ENCODE measurements at places on chromosomes 5 and 9.

- peak; percentile 90 for DNase-seq
Observed at GRCh38 chr5:176619203-176619568, 9.2 kb upstream of the GPRIN1 start.

DNA sequence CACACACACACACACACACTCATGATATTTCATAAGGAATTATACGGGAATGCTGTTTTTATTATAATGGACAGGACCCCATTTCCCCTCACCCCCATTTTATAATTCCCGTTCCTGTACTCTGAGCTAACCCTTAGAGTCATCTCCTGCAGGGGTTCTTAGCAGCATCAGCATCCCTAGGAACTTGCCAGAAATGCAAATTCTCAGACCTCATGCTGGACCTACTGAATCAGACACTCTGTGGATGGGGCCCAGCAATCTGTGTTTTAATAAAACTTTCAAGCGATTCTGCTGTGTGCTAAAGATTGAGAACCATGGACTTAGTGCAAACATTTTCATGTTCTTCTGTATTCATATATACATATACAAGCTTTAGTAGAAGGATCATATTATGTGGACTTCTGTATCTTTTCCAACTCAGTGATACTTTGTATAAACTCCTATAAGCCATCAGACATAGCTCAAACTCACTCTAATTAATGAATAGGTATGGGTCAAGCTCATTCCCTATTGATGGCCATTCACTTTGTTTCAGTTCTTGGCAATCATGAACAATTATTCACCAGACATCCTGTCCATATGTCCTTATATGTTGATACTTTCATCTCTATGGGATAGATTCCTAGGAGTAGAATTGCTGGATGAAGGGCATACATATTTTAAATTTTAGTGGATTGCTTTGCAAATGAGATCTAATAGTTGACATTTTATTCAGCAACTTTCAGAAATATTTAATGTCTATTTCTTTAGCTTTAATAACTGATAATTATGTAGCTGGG lies 65.5 kb downstream of the ARHGEF28 start:
- DNase-seq = no peak

DNA sequence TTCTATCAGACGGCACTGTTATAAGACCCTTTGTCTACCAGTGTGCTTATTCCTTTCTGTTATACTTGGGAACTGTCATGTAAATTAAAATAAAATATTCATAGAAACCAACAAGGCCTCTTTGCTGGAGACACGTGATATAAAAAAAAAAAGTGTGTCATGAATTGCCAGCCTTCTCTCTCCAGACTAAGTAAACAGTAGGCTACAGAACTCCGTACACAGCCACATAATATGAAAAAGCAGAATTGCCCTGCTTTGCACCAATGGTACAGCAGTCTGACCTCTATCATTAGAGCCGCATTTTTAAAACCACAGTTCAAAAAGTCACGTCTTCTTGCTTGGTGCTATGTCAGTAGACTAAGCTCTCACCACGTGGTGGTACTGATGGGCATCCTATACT lies 231.3 kb downstream of the SEMA5A start:
- DNase-seq = no peak

DNA sequence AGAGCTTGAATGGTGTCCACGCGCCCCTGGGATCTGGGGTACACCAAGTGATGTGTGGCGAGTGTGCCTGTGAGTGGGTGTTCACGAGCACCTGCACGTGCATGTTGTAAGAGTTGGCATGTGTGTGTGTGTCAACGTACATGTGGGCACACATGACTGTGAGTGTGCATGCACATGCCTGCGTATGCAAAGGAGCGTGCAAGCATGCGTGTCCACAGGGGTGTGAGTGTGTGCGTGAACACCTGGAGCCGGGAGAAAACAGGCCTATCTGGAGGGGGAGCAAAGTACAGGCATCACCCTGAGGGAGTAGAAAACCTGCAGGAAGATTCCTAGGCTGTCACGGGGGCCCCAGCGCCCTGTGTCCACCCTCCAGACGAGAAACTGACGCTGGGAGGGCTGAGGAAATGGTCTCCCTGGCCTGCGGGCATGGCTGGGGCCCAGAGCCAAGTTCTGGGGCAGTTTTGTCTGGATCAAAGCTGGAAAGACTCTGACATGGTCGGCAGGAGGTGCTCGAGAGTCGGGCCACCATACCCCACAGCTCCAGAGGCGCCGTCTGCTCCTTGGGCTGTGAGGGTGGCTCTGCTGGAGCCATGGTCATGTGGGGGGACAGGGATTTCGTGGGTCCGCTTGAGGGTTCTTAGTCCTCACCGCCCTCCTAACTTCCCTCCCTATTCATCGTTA lies 31.8 kb downstream of the PTGES start:
- no peak for DNase-seq

GRCh38 chr9:116323012-116323411 lies 169.4 kb downstream of the PAPPA start:
- no peak for DNase-seq

DNA sequence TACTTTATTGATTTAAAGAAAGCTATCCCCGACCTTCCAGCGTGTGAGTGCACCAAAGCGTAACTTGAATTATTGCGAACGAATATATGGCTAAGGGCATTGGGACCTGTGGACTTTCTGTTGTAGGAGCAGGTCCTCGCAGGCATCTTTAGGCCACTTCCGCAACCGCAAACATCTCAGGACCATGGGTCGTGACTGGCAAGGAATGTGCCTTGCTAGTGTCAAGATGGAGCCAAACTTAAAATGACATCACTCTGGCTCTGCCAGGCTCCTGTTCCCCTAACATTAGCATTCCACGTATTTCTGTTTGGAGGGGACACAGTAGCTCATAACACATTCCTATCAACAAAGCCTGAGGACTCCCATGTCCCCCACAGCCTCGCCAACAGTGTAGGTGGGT lies 44.1 kb upstream of the OLFM1 start:
- DNase-seq = peak; percentile 1

DNA sequence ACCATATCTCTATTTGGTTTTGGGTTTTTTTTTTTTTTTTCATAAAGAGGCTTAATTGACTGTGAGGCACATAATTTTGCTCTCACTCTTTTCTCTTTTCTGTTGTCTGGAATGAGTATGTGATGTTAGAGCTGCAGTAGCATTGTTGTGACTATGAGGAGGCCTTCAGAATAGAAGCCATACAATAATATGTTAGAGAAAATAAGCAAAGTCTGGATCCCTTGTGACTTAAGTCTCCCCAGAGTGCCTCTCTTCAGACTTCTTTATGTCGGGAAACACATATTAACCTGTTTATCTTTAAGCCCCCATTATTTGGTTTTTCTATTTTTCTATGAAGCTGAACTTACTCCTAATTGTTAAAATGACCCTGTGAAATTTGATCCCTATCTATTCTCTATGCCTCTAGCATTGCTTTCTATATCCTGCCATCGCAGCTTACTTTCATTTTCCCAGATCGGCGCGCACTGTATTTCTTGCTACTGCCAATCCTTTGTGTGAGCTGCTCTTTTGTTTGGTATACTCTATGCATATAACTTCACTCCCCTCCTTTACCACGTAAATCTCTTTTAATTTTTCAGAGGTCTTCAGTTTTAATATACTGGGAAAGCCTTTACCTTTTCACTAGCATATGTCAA lies 372.5 kb upstream of the KCNN2 start:
- no peak for DNase-seq

DNA sequence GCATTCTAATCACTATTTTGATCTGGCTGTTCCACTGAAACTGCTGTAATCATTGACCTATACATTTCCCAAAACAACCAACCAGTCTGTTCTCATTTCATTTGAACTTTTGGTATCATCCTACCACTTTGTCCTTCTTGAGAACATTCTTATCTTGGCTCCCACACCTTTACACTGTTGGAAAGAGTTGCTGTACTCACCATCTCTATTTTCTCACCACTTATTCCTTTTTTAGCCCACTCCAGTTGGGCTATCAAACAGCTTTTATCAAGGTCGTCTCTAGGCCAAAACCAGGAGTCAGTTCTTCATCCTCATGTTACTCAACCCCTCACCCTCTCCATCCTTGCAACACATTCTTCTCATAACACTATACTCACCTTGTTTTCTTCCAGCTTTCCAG lies 170.1 kb downstream of the KDM4C start:
- DNase-seq = no peak

DNA sequence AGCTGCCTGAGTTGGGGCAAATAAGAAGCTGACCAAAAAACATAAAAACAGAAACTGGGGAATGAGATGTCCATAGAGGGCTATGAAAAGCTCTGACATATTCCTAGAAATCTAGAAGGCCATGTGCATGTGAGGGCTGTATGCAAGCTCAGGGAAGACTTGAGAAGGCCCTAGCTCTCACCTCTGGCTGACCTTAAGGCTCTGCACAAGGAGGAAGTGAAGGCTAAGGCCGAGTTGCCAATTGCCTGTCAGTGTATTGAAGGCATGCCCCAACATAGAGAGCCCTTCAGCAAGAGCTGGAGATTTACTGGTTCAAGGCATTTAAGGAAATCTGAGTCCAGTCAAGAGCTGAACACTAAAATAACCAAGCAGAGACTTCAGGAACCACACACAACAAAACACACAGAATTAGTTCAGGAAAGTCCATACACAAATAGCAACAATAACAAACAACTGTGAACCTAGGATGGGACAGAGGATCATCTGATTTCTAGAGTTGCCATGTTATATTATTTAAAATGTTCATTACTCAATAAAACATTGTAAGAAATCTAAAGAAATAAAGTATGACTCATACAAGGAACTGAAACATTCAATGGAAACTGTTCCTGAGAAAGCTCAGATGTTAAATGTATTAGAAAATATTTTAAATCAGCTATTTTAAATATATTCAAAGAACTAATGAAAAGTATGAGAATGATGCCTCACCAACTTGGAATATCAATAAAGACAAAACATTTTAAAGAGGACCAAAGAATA lies 161.8 kb downstream of the AUH start:
- DNase-seq = no peak

- DNase-seq = no peak
Observed at GRCh38 chr5:127111112-127111511, 37.8 kb upstream of the C5orf63 start.
